Thoracic aorta endothelial cell (primary cell): ENCODE measurements at places on chromosomes 4 and X. TPM values are rescaled to one million over a fixed set of nuclear protein-coding genes. Genes with fewer than 3 reads are reported as not detected.

Gene CFAP47
- total RNA-seq: 0.13 TPM in 1 of 2 replicates, not detected in the other

Gene AMTN
- total RNA-seq: not detected in 2 replicates

Gene FAM9B
- not detected in 2 replicates for total RNA-seq

Gene ARHGAP6
- 1.1 TPM in 2 replicates for total RNA-seq

Gene FGF5
- total RNA-seq: 0.86 and 1.6 TPM in 2 replicates

Gene MTTP
- total RNA-seq: 0.07 TPM in 1 of 2 replicates, not detected in the other

Gene MAP7D2
- total RNA-seq: 0.13 and 0.14 TPM in 2 replicates

Gene DUSP9
- total RNA-seq: 0.13 and 0.29 TPM in 2 replicates

Gene SPANXA1
- total RNA-seq: not detected in 2 replicates

Gene MANBA
- total RNA-seq: 11.4 and 12.0 TPM in 2 replicates
